ENCODE measurements at places on chromosomes 3 and 15.

- DNase-seq, result no peak
Observed at GRCh38 chr3:122458992-122459391, 43.1 kb upstream of the WDR5B start.

DNA sequence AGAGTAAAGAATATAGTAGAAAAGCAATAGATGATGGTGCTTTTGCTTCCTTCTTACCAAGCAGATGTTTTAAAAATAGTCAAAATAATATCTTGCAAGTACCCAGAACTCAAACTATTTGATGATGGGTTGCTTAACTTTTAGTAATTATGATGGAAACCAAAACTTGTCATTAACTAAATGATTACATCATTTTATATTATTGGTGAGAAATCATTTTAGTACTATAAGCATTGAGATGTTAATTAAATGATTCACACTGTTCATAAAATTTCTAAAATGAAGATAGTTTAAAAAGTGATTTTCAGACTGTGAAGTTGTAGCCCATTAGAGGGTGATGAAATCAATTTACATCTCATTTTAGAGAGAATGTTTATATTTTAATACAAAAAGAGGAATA, 24.4 kb upstream of the GOLGA8B start:
- no peak for DNase-seq

DNA sequence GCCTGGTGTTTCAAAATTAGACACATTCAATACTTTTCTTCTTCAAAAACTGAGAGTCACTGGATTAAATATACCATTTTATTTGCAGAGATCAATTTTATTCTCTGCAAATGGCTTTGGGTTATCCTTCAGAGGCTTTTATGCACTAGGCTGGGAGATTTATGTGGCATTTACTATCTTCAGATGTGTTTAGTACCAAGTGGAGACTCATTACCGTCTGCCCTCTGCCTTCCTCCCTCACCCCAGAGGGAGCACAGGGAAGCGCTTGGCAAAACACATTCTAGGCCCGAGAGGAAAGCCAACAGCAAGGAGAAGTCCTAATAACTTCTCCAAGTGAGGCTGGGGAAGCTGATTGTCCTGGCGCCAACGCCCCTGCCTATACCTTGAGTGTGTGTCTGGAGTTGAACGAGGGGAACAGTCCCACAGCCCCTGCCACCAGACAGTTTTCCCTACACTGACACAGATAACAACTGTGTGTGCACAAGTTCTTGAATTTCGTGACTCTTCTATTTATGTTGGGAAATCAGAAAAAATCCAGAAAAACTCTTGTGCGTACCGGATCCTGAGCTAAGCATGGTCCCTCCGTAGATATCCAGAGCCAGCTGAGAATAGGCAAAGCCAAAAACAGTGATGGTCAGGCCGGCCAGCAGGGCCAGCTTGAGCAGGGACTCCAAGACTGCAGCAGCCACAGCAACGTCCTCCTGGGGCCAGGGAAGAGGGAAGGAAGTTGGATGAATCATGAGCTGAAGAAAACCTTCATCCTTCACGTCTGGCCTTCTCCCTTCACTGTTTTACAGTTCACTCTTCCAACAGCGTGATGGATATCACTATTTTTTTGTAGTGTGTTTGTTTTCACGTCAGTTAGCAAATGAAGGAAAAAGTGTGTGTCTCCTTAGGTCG, 26.6 kb downstream of the RFT1 start:
- no peak for DNase-seq

DNA sequence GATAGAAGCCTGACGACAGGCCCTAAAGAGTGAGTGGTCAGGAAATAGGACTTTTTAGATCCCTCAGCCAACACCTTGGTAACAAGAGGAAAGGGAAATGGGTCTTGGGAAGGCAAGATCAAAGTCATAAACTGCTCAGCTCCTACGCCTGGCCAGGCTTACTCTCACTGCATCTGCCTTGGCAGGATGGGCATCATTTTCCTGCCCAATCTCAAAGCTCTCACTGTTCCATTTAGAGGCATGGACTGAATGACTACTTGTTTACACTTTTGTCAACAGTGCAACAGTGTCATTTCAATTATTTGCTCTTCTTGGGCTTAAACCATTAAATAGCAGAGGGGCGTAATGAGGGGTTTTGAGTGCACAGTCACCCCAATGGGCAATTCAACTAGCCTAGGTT, 808.7 kb downstream of the GRM7 start:
- DNase-seq, result no peak

DNA sequence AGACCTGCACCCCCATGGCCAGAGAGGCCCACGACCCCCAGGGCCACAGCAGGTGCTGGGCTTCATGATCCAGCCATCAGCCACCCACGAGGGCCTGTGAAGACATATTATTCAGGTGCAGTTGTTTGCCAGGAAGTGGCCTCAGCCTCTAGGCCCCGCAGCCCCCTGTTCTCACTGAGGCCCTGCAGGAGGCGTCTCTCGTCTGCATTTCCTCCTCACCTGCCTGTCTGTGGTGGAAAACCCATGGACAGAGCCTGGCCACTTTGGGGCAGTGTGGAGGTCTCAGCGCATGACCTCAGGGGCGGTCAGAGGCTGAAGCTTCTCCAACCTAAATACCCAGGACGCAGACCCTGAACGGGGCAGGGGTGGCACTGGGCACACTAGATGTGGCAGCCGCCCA, 18.6 kb downstream of the UROC1 start:
- DNase-seq, result no peak

DNA sequence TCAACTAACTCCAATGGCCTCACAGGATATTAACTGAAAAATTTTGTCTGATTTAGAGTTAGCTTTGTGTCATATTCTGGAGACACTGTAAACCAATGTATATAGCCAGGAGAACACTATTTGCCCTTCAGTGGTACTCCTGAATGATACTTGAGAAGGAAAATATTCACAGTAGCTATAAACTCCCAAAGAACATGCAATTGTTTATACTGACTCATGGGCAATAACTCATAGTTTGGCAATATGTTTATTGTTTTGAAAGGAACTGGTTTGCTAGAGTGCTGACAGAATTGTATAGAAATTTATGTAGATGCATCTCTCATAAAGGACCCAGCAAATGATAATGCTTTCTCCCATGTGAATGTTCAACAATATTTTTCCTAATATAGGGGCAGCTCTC, 537.6 kb downstream of the PLOD2 start:
- DNase-seq, result no peak

DNA sequence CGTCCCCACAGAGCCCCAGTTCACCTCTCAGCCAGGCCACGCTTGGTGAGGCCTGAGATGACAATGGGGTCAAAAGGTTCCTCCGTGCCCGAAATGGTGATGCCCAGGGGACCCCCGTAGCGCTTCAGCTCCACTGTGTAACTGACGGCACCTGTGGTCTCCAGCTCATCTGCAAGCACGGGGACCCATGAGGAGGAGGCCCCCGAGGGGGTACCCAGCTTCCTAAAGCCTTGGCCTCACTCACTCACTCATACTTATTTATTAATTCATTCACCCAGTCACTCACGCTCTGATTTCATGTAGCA, 30.4 kb downstream of the GRIP2 start:
- no peak for DNase-seq
